ENCODE measurements at places on chromosomes 3 and 15.

DNA sequence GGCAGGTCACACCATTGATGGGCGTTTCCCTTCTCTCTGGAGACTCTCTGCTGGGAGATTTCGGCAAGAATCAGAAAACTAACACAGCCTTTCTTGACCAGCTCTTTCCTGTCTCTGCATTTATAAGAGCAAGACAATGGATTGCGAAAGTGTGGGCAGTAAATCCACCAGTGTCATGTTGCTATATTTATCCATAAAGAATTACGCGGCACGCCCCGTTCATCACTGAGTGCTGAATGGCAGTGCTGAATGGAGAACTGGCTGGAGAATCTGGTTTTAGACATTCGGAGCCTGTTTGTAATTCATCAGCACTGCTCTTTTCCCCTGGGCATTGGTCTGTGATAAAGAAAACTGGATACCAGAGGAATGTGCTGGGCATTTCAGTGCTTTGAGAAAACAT lies 2.0 kb upstream of the CEMIP start:
- DNase-seq: peak; percentile 16

DNA sequence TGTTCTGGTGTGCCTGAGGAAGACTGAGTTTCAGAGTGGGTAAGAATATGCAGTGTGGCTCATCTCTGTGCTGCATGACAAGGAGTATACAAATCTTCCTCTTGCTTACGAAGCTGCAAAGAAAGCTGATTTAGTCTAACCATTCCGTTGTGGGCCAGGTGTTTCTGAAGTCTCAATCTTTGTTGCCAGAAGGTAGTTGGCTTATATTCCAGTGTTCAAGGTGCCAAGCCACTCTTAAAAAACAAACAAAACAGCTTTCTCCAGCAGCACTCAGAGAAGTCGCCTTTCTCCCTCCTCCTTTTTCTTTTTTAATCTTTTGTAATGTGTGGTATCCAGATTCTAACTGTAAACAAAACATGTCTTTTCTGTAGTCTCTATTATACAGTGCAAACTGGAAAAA lies 872.4 kb downstream of the NAALADL2 start:
- no peak for DNase-seq

DNA sequence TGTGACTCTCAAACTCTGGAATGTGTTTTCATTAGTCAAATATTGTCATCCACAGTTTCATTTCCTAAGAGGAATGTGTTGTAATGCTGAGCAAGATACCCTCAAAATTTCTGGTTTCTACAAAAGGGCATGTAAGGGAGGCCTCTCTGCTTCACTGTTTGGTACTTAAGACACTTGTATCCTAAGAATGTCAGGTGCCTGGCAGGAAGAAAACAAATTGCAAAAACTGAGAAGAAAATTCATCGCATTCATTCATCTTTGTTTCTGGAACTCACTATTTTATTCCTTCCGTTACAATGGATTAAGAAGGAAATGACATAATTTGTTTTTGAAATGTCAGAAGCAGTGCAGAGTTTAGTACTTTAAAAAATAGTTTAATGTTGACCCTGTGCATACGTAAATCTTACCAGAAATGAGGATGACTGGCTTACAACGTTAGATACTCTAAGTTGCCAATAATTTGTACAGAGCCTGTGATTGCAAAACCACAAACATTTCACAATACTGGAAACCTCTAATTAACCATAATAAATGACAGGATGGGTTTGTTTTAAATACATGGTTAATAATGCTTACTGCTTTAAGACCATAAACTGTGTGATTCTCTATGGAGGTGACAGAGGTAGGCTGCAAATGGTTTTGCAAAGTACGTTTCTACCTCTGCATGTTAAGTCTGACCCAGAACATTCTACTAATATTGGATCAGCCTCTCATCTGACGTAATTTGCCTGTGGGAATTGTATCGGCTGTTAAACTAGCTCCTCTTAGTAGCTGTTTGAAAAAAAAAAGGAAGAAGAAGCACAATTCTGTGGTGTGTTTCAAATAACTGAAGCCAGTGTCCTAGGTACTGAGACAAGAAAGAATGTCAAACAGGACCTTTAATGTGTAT lies 477.8 kb downstream of the RBMS3 start:
- no peak for DNase-seq

- DNase-seq: no peak
Observed at GRCh38 chr3:143654906-143655305, 193.4 kb downstream of the SLC9A9 start.

GRCh38 chr15:60933900-60934885 lies 294.9 kb downstream of the RORA start:
- DNase-seq: no peak

DNA sequence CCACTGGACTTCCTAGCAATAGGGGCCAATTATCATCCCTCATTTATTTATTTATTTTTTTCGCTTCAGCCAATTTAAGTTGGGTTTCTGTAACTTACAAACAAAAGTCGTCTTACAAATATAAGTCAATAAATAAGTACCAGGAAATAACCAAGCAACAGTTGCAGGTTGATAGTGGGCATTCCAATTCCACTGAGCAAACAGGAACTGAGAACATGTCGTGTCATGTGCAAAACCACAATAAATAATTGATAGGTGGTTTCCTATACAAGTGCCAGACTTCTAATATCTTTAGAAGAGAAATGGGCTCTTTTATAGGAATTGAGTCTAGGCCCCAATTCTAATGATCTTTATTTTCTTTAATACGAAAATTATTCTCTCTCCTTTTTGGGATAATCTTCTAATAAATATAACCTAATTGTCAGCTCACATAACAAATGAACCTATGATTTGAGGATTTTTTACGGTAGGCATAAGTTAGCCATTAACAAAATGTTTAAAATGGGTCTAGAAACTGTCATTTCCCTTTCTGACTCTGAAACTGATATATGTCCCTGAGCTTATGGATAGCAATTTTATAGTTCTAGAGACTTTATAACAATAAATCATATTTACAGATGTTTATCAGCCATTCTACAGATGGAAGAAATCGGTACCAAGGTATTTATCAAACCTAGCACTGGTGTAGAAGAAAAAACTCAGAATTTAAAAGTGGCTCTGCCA lies 571.8 kb downstream of the FOXP1 start:
- peak; percentile 70 for DNase-seq

DNA sequence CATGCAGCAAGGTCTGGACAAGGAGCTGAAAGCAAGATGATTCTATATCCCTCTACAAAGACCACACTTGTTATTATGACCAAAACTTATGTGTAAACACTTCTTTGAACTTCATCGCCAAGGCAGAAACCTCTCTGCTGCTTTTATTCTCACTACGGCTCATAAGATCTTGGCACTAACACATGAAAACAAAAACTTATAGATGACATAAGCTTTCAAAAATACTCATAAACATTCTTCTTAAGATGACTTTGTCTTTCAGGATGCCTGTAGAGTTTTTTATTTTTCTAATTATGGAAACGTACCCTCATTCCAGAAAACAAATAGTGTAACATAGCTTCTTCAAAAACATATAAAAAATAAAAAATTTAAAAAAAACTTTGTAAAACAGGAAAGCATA lies 12.5 kb upstream of the C15orf61 start:
- no peak for DNase-seq

DNA sequence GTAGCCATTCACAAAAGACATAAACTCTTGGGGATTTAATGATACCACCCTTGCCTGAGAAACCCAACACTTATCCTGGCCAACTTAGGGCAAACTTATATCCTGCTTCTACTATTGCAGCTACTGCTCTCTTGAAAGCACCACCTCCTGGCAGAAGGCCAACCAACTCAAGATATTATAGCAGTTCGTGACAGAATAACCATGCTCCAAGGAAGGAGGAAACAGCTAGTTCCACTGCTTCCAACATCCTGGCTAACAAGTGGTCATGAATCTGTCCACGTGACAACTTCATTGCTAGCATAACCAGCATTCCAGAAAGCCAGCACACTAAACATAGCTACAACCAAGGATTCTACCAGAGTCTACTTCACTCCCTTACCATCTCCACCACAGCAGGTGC lies 1037.5 kb downstream of the TBL1XR1 start:
- no peak for DNase-seq

DNA sequence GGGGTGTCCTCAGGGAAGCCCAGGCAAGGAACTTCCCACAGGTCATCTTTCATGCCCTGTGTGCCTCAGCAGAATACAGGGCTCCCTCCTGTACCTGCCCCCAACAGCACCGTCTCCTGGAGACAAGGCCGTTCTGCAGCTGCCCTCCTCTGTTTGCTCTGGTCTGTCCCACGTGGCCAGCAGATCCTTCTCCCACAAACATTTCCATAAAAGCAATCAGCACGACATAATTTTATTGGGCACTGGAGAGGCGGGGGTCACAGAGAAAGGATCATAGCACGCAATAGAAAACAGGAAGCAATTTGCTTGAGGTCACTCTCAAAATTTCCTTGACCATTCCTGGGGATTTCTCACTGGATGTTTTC lies 29.4 kb downstream of the STARD5 start:
- DNase-seq: no peak

GRCh38 chr3:53694046-53694445 lies 152.2 kb downstream of the CHDH start:
- no peak for DNase-seq

DNA sequence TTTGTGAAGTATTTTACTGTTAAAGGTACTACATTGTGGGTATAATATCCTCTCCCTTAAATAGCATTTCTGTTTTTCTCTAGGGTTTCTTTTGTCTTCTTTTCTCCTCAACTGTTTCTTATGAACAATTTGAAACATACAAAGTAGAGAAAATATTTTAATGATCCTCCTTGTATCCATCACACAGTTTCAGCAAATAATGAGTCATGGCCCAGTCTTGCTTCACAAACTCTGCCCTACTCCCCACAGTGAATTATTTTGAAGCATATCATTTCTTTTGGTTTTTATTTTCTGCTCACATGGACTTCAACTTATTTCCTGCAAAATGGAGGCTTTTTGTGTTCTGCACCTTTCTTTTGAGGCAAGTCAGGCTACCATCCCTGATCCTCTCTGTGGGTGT lies 6.1 kb upstream of the SCAANT1 start:
- DNase-seq: no peak

GRCh38 chr3:45092132-45093031 lies 53.8 kb downstream of the CDCP1 start:
- no peak for DNase-seq

DNA sequence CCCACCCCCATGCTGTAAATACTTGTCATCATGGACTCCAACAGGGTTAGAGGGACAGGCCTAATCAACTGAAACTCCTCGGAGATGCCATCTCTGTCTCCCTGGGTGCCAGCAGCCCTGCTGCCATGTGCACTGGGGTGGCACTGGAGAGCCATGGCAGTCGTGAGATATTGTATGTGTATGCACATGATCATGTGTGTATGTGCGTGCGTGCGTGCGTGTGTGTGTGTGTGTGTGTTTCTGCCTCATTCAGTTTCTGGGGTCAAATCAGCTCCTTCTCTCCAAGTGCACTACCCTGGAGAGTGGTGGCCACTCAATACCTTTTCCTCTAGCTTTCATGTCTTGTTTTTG lies 3.2 kb upstream of the APEH start:
- DNase-seq: no peak

GRCh38 chr3:110808630-110809029 lies 263.0 kb upstream of the NECTIN3 start:
- DNase-seq: no peak

GRCh38 chr15:98751767-98752166 lies 103.4 kb downstream of the IGF1R start:
- no peak for DNase-seq

GRCh38 chr15:85381850-85382751 lies 1.7 kb downstream of the AKAP13 start:
- DNase-seq: no peak

DNA sequence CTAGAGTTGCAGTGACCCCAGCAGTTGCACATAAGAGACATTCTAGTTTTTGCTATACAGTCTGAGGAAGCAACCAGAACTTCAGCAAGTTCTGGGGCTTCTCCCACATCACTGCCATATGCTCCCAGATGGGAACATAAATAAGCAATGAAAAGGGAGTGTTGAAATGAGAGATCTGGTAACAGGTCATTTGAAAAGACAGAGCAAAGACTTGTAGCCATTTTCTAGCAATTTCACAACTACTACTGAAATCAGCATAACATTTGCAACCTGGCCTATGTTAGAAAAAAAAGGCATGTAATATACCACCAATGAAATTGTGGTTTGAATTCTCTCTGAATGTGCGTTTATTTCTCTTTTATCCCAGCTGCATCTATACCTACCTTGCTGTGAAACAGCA lies 57.5 kb downstream of the NUDT16 start:
- DNase-seq: no peak

- no peak for DNase-seq
Observed at GRCh38 chr15:32659340-32660155, 18.0 kb downstream of the SCG5 start.

DNA sequence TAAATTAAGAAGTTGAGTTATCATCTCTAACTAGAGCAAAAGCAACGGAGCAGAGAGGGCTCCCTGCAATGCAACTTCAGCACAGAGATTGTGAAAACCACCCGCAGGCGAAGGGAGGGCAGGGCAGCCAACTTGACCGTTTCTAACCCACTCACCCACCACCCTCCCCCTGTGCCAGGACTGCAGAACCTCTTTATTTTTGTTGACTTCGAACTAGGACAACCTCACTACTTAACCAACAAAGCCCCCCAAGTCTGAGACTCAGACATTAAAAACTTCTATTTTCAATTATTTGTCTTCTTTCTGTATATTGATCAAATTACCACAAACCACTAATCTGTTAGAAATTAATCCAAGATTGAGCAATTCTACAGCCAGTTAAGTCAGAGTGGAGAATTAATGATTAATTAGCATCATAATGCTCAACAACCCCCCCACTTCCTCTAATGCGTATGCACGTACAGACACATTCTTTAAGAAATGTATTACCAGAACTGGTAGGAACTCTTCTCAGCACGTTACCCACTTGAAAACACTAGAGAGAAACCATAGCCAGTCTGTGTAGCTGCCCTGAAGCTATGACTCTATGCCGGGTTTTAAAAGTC lies 2.0 kb downstream of the MGLL start:
- DNase-seq: no peak

DNA sequence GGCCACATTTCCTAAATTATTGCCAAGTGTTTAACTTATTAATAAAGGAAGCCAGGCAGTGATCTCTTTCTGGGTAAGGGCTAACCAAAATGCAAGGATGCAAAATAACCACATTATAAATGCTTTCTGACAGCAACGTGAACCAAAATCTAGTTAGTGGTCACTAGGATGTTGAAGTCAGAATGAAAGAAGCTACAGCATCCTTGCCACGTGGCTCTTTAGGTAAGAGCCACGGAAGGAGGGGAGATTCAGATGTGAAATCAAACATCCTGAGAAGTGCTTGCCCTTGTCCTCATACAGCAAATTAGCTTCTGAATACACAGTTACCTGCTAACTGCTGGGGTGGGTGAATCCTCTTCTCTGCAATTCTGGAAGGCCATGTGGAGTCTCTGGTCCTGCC lies 246.2 kb downstream of the FEZF2 start:
- DNase-seq: no peak

DNA sequence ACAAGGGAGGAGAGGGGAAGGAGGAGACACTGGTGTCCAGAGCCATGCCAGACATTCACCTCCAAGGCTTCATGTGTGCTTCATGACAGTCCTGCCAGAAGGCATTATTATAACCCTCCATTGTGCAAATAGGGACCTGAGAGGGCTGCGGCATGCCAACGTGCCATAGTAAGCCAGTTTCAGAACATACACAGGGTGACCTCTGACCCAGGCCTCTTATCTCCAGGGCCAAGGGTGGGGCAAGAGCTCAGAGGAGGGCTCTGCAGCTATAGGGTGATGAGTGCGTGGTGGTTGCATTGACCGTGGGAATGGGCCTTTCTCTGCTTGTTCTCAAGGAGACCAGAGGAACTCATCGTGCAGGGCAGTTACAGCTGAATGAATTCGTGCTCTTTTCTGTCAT lies 9.7 kb upstream of the ACSBG1 start:
- DNase-seq: no peak
